ENCODE measurements at places on chromosomes 2 and 18.
A peak's percentile ranks its signal among the peaks of the same experiment; 100 is the strongest.

GRCh38 chr2:53572696-53573095 lies 194.9 kb upstream of the CHAC2 start:
- DNase-seq = no peak

DNA sequence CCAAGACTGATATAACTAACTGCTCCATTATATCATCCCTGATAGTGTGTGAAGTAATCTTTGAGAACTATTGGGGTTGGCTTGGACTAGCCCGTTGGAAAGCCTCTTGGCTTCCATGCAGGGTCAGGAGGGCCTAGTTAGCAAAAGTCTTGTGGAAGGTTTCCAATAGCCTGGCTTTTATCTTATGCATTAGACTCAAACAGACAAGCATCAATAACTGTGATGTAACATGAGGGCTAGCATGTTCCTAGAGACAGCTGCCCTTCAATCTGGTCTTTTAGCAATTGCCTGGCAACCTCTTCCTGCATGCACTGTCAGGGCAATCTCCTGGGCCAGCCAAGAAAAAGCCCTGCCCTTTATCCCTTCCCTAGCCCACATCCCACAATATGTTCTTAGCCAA lies 18.2 kb downstream of the SLC8A1 start:
- no peak for DNase-seq

DNA sequence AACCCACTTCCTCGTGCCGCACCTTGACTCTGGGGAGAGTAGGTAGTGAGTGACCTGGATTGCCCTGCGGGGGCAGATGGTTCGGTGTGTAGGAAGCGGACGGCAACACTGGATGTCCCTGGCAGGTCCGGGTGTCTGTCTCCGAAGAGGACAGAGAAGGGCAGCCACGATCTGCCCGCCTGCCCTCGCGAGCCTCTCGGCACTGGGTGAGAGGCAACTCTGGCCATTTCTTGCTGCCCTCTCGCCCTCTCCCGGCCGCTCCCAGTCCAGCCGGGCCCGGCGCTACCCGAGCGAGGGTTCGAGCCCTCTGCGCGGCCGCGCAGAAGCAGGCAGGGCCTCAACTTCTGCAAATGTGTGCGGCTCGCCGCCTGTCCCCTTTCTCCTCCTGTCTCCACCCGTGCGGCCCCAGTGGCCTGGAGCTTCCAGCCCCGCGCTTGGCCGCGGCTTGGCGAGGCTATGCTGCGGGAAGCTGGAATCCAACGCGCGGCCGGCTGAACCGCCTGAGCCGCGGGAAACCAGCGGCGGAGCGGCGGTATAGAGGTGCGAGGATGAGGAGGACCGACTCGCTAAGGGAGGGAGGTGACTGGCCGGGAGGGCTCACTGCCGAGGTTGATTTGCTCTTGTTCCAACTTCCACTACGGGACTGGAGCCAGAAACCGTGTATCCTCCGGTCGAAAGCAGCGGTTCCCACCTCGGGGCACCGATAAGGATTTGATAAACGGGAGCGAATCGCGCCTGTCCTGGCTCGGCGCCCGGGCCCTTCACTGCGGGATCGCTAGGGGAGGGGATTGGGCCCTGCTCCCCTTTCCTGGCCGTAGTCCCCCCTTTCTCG lies 1.5 kb downstream of the EPAS1 start:
- DNase-seq = peak; percentile 39

- peak; percentile 71 for DNase-seq
These were observed 30.7 kb downstream of the CAMKMT start for GRCh38 chr2:44392338-44392943.

DNA sequence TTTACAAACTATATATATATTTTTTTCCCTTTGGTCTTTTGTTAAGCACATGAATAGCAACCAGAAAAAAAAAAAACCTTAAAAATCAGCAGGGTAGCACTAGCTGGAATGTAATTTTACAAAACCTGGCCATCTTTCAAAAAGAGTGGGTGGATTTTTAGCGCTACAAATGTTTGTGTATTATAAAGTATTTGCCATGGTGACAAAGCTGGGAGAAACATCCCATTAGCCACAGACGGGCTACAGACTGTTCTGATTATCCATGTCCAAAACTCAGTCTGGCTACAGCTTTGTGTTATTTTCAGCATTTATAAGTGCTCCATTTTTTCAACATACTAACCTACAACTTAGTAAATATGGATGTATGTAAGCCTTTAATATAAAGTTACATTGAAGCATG lies 249.5 kb upstream of the TANK start:
- no peak for DNase-seq

GRCh38 chr2:75634945-75635344 lies 11.6 kb upstream of the MRPL19 start:
- no peak for DNase-seq

- DNase-seq = no peak
These were observed 38.9 kb downstream of the INO80C start for GRCh38 chr18:35458677-35459441.

DNA sequence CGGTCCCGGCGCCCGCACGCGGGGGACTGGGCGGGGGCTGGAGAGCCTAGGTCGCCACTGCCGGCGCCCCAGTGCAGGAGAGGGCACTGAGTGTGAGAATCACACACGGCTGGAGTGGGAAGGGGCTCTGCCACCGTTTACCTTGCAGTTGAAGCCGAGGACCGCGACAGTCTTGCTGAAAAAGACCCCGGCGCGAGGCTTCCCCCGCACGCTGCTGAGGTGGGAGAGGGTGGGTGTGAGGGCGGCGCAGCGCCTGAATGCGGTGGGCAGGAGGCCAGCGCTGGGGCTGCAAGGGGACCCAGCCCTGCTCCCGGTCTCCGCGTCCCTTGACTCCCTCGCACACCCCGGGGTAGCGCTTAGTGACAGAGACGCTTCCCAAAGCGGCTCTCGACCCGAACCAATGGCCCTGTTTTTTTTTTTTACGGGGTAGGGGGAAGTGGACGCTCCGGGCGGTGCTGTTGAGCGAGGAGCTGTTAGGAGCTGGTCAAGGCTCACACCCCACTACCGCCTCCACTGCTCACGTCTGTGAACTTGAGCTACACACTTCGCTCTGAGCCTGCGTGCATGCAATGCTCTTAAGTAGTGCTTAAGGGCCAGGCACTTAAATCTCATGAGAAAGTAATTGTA lies 794 bp downstream of the NOTO start:
- DNase-seq = peak; percentile 16

GRCh38 chr2:222280795-222281194 lies 18.0 kb downstream of the PAX3 start:
- DNase-seq = no peak

- no peak for DNase-seq
These were observed 106.0 kb upstream of the RAB12 start for GRCh38 chr18:8503248-8503647.

DNA sequence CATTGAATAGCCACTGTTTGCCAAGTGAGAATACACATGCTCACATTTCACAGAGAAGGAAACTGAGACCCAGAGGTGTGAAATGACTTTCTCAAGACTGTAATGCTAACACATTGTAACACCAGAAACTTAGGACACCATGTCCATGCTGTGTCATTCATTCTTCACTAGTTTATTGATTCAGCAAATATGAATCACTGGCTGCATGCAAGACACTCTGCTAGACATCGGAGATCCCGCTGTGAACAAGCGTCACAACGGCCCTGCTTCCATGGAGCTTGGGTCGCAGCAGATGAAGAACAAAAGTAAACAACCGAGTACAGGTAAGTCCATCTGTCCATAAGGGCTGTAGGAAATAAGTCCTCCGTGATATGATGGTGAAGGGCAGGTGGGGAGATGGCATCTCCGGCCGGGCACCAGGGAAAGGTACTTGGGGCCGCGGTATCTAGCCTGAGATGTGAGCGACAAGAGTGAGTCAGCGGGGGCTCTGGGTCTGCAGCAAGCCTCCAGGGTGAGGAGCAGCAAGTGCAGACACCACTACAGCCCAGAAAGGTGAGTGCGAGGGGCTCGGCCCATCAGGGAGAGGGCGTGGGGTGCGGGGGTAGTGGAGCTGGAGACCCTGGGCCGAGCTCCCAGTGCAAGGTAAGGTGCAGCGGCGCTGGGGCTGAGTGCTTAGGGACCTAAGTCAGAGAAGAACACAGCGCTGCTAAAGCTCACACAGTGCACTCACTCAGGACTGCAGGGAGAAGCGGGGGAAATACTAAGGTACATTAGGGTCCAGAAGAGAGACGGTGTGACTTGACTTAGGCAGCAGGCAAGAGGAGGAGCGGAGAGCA lies 391.2 kb downstream of the FBXO15 start:
- DNase-seq = no peak

DNA sequence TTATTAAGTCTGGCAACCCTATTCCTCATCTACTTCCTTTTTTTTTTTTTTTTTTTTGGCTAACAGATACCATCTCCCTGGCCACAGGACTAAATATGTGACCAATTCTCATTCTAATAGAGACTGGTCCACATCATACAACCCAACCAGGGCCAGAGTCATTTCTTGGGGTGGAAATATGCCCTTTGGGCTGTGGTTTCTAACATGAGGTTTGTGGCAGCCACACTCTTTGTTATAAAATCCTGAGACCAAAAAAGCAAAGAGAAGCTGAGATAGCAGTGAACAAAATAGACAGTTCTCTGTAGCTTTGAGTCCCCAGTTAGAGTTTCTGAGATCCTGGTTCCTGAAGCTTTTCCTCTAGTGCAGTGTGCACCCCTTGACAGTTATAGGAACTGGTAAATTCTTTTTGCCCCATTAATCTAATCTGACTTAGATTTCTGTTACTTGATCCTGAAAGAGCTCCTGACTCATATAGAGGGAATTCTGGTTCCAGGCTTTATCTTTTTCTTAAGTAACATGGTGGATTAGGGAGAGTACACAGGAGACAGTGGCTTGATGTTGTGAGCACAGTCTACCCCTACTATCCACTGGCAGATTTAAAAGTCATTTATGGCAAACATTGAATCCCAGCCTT lies 86.8 kb downstream of the MAIP1 start:
- no peak for DNase-seq

- DNase-seq = no peak
These were observed 684.6 kb upstream of the ID2 start for GRCh38 chr2:7997279-7997678.

DNA sequence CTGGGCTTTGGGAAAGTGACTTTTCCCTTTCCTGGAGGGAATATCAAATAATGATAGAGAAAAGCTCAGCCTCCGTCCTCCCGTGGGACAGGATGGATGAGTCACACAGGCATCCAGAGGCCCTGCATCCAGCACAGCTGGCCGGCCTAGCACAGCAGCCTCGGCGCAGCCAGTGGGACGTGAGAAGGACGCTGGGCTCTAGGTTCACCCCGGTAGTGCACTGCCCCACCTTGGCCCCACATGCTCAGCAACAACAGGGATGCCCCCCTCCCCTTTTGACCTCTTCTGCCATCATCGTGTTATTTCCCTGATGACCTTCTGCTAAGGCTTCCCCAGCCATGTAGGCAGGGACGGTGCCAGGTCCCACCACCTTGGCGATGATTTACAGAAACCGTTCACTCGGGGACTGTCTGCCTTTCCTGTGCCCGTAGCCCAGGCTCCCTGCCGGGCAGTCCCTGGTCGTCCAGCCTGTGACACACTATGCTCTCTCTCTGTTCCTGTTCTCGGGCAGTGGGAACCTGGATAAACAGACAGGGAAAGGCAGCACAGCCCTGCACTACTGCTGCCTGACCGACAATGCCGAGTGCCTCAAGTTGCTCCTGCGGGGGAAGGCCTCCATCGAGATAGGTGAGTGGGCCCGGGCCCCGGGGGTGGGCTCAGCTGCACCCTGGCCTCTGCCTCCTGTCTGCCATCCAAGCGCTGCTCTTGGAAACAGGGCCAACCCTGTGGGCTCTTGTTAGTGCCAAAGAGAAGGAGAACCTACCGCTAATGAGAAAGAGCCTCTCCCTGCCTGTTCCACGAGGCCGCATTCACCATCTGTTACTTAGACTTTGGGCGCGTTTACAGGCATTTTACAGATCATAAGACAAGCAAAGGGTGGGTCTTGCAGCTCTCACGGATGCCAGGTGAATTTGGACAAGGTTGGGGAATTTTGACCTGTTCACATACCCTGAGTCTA lies 44.6 kb downstream of the ITGB1BP1 start:
- no peak for DNase-seq

GRCh38 chr2:19857100-19857499 lies 44.7 kb downstream of the TTC32 start:
- no peak for DNase-seq

DNA sequence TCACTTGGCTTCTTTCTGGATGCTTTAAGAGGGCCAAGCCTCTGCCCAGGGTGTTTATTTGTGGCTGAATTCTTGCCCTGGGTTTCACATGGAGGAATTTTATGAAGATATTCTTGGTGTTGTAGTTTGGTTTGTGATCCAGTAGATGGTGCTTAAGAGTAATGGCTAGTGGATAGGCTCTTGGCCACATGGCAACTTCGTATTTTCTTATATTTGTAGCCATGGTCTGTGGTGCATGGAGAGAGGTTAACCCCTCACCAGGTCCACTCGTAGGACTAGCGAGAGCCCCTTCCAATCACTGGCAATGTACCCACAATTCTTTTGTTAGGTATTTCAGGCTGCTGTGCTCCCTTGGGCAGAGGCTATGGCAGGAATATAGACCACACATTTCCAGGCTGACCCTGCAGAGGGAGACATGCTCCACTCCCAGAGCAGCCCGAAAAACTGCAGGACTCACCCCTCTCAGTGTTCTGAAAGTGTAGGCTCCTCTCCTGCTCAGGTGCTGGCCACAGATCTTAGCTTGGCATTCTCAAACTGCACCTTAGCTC lies 582.1 kb upstream of the SETBP1 start:
- DNase-seq = no peak

- no peak for DNase-seq
These were observed 75.7 kb downstream of the AOX1 start for GRCh38 chr2:200661477-200661876.

GRCh38 chr2:54775710-54776109 lies 52.2 kb downstream of the EML6 start:
- DNase-seq = no peak

GRCh38 chr2:37875403-37875906 lies 49.6 kb upstream of the RMDN2 start:
- DNase-seq = no peak

DNA sequence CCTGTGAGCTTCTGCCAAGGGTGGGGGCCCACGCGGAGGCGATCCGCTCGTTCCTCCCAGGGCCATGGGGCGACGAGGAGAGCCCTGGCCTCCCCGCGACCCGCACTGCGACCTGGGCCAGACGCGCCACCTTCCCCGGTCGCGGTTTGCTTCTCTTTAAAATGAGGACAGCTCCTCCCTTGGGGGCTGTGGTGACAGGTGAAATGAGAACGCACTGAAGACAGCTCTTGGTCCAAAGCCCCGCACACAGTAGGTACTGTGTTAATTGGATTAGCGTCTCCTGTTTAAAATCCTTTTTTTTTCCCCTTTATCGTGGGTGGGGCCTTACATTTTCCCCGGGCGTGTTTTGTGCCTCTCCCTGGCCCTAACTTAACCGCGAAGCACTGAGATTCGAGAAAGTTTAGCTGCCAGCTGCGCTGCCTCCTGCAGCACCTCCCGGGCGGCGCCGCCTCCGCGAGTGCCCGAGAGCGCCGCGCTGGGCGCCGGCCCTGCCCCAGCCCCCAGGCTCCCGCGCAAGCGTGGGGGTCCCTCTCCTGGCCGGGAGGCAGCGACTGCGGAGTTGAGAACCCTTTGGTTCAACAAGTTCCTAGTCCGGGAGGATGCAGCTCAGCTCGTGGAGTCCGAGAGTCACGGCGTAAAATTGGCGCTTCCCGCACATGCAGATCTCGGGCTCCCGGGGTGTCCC lies 1.1 kb downstream of the HPCAL1 start:
- peak; percentile 62 for DNase-seq

All from stimulated activated CD4-positive, alpha-beta T cell treated with anti-CD3 and anti-CD28 coated beads, Interleukin-15, amount 100 ng/mL, for 24 hours (primary cell).